ENCODE measurements at places on chromosomes 2 and 18.

- DNase-seq, result no peak
Observed at GRCh38 chr2:190762566-190762965, 113.7 kb downstream of the NAB1 start.

DNA sequence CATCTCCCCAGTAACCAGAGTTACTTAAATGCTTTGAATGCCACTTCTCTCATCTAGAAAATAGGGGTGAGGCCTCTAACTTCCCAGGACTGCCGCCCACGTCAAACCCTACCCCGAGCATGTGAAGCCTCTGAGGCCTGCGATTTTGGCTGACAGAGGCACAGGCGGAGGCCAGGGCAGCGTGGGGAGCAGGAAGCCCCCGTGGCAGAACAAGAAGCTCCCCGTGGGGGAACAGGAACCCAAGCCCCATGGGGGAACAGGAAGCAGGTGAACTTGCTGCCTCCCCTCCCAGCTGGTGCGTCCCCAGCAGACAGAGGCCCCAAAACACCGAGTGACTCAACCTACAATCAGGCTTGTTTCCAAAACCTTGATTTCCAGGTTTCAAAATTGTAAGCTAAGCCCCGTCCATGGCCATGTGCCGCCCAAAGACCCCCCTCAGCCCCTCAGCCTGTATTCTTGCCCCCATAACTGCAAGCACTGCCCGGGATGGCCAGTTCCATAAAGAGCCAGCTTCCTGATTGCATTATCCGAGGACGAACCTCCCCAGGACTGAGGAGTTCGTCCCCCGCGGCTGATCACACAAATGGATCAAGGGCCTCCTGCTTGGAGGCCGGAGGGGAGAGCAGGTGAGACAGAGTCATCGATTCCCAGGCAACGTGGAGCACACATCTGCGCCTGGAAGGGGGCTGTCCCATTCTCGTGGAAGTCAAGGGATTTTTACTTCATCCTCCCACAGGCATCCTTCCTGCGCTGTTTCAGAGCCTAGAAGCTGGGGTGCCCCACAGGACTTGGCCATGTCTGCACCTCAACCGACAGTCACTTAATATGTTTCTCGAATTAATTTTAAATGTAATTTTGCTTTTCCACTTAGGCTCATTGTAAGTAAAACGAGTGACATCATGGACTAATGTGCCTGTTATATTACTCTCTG, 36.3 kb upstream of the CTDP1 start:
- no peak for DNase-seq

- no peak for DNase-seq
Observed at GRCh38 chr2:109225170-109225782, 96.3 kb downstream of the SH3RF3 start.

GRCh38 chr2:193011870-193012269, 817.1 kb upstream of the TMEFF2 start:
- no peak for DNase-seq

- no peak for DNase-seq
Observed at GRCh38 chr2:194363878-194364277, 1293.1 kb upstream of the SLC39A10 start.

DNA sequence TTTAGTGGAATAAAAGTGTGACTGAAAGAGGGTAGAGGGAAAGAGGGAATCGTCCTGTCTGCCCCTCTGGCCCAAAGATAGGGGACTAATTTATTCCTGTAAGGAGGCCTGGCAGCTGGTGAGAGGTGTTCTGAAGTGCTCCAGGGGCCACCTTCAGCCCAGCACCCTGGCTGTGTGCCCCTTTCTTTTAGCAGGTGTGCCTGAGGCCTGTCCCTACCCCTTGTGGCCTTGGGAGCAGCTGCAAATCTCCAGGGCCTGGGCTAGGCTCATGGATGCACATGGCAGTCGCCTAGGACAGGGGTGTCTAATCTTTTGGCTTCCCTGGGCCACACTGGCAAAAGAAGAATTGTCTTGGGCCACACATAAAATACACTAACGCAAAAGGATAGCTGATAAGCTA, 37.3 kb downstream of the FHOD3 start:
- DNase-seq, result no peak

DNA sequence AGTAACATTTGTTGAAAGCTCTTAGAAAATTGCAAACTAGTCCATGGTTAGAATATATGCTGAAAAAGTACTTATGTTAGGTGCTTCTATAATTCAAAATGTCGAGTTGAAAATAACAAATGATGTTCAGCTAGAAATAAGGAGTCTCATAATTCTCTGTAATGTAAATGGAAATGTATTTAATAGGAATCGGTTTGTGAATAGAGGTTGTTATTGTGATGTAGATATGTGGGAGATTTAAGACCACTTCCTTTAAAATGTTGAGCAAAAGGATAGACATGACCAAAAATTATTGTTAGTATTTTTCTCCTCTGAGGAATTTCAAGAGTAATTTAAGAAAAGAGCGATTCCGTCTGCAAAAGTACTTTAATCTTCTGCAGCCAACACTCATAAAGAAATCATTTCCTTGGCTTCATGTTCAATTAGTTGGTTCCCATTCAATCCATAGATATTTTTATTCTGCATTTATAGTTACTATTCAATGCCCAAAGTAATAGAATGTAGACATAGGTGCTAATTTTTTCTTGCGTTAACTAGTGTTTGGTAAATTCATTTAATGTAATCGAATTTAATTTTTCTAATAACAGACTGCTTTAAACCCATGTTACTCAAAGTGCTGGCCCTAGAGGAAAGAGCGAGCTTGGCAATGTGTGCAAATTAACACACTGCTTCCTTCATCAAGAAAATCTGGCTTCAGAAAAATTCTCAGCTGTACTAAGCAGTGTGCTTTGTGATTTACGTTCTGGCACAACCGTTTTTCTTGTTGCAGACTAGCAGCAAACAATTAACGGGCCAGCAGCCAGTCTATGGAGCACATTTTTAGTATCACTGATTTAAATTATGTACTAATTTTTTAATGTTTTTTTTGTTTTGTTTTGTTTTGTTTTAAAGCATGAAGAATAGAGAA, 32.2 kb downstream of the FN1 start:
- no peak for DNase-seq

DNA sequence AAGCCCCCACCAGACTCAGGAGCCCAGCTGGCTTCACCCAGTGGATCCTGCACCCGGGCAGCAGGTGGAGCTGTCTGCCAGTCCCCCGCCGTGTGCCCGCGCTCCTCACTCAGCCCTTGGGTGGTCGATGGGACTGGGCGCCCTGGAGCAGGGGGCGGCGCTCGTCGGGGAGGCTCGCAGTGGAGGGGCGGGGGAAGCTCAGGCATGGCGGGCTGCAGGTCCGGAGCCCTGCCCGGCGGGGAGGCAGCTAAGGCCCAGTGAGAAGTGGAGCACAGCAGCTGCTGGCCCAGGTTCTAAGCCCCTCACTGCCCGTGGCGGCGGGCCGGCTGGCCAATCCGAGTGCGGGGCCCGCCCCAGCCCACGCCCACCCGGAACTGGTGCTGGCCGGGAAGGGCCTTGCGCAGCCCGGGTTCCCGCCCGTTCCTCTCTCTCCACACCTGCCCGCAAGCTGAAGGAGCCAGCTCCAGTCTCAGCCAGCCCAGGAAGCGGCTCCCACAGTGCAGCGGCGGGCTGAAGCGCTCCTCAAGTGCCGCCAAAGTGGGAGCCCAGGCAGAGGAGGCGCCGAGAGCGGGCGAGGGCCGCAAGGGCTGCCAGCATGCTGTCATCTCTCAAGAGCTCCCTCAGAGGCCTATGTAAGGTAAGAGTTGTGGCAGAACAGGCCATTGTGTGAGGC, 1307.8 kb upstream of the TMEFF2 start:
- no peak for DNase-seq

DNA sequence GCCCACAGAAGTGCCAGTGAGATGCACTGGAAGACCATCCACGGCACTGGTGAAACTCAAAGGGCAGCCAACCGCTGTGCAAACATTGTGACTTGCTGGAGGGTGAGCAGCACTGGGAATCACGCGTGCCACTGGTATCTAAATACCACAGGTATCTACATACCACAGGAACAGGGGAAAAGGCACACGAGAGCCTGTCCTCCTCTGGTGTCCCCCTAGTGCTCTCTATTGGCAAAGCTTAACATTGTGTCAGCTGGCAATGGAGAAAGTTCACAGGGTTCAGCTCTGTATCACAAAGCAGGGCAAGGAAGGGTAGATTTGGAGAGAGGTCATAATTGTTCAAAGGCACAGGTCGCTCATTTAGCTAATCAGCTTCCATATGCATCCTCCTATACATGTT, 12.6 kb upstream of the SEC11C start:
- DNase-seq, result no peak

DNA sequence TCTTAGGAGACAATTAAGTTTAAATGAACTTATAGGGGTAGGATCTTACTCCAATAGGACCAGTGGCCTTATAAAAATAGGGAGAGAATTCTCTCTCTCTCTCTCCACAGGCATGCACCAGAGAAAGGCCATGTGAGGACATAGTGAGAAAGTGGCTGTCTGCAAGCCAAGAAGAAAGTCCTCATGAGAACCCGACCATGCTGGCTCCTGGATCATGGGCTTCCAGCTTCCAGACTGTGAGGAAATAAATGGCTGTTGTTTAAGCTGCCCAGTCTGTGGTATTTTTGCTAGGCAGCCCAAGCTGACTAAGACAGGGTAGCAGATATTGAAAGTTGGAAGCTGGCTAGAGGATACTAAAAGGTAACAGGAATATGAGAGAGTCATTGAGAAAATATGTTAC, 454.0 kb downstream of the NBAS start:
- peak; percentile 5 for DNase-seq

- DNase-seq, result no peak
Observed at GRCh38 chr2:86314125-86314524, 23.3 kb downstream of the REEP1 start.

DNA sequence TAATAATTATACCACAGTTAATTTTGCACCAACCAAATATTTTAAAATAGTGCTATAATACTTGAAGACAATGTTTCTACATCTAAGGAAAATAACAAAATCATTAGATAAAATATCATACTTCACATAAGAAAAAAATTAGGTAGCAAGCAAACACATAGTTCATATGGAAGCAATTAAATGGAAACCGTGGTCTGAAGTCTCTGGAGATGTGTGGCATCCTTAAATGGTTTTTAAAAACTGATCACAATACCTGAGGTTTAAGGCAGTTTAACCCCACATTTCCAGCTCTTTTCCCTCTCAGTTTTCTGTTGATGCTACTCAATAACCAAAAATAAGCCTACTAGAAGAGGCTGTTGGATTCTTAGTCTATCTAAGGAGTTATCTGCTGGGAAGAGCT, 71.3 kb downstream of the ASXL2 start:
- no peak for DNase-seq

Measured in fibroblast of skin of back (primary cell).